Left renal cortex interstitium (tissue), 4 donors: ENCODE measurements at places on chromosomes 3 and 15. TPM values are rescaled to one million over a fixed set of nuclear protein-coding genes. Genes with fewer than 3 reads are reported as not detected.

HIGD2B gene
- polyA plus RNA-seq, result 0.09 TPM

TNNC1 gene
- polyA plus RNA-seq, result 7.6 TPM

ADGRG7 gene
- 0.25 TPM for polyA plus RNA-seq

TTC23 gene
- 24.9 TPM for polyA plus RNA-seq

CCDC39 gene
- polyA plus RNA-seq, result 3.4 TPM

ANKUB1 gene
- polyA plus RNA-seq, result 0.17 TPM

NEK10 gene
- 1.2 TPM for polyA plus RNA-seq

TM4SF4 gene
- 1.4 TPM for polyA plus RNA-seq

MUC4 gene
- 1.5 TPM for polyA plus RNA-seq

MYO1E gene
- 142 TPM for polyA plus RNA-seq

LXN gene
- polyA plus RNA-seq, result 36.1 TPM

GRCh38 chr3:123361071-123361470 lies 87.8 kb downstream of the ADCY5 start:
- no peak for DNase-seq

DNA sequence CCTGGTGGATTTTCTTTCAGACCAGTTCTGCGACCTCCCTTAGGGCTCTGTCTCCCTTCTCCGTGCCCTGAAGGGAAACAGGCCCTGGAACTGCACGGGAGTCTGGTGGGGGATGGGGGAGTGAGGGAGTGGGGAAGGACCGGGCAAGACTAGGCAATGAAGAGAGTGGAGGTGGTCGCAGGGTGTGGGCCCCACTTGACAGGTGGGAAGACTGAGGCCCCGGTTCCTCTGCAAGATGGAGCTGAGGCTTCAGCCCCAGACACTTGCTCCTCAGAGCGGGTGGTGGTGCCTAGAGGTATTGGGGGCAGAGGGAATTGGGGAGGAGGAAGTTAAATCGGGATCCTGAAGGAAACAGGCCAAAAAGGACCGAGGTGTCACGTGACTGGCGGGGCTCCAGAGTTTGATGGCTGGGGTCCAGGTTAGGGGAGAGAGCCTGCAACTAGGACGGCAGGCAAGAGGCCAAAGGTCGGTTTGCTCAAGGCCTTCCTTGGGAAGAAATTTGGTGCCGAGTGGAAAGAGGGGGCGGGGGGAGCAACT lies 597 bp upstream of the CAMK1 start:
- no peak for DNase-seq

- DNase-seq, result no peak
Measured at GRCh38 chr3:171204942-171205341, 178.4 kb upstream of the SLC2A2 start.

GRCh38 chr3:107465064-107465631 lies 57.6 kb upstream of the BBX start:
- DNase-seq, result no peak

GRCh38 chr3:51937014-51937413 lies 4.7 kb downstream of the RRP9 start:
- no peak for DNase-seq

- DNase-seq, result no peak
Measured at GRCh38 chr3:142931222-142931621, 32.3 kb downstream of the PAQR9 start.

DNA sequence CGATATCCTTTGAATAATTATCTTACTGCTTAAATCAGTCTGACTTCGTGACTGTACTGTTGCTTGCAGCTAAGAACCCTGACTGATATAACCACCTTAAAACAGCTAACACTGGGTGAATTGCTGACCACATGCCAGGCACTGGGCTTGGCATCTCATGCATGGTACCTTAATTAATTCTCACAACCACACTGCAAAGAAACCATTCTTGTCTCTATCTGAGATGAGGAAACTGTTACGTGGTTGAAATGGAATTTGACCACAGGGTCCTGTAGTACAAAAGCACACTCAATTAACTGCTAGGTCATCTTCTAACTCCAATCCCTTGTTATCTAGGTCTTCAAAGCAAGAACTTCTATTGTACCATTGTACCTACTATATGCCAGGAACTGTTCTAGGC lies 92.7 kb upstream of the PRICKLE2 start:
- no peak for DNase-seq

DNA sequence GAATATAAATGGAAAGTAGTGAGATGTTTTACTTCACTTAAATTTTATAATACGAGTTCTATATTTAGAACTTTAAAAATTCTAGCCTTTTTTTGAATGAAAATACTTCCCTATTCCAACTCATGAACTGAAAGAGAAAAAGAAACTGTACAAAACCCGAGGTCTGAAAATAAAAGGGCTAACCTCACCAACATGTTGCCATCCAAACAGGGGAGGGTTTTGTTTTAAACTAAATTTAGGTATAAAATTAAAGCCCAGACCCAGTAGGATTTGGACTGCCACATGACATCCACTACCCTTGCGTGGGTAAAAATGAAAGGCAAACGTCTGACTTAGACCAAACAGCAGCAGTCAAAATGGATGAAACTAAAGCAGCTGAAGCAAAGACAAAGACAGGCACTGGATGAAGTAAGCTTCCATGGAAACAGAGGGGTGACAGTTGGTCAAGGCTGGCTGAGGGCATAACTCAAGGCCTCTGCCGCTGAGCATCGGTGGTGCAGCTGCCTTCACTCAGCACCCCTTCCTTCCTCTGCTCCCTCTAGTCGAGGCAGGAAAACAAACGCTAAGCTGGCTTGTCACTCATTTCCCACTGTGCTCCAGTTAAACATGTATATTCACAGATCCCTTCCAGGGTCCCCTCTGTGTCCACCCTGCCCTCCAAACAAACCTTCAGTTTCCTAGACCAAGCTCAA lies 58.1 kb downstream of the TM4SF4 start:
- no peak for DNase-seq

- no peak for DNase-seq
Measured at GRCh38 chr15:78628227-78628626, 7.4 kb upstream of the CHRNA3 start.

DNA sequence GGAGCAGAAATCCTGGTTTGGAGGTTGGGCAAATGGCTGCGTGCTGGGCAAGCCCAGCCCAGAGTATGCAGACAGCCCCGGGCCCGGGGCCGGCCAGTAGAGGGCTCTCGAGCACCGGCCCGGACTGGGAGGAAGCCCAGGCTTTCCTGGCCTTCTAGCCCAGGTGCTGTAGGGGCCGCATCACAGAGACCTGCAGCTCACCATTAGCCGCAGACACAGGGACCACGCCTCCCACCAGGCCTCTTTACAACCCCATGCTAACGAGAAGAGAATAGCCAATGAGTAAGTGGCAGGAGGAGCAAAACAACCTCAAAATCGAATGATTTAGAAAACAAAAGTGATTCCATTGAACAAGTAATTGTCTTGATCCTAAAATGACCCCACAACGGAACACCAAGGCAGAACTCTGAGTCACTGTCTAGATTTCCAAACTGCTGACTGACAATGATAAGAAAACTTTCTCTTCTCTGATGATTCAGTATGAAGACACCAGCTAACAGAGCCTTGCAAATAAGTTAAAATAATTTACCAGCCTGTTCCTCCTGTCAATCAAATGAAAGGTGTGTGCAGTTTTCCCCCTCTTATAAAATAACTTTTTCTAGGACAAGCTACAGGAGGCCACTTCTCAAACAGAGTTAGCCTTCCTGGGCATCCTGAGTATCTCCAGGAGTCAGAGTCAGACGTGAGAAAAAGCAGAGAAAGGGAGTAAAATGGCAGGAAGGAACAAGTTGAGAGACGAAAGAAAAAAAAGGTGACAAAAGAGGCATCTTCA lies 102.2 kb downstream of the DGKG start:
- no peak for DNase-seq

- no peak for DNase-seq
Measured at GRCh38 chr15:38536201-38536676, 28.4 kb downstream of the RASGRP1 start.

DNA sequence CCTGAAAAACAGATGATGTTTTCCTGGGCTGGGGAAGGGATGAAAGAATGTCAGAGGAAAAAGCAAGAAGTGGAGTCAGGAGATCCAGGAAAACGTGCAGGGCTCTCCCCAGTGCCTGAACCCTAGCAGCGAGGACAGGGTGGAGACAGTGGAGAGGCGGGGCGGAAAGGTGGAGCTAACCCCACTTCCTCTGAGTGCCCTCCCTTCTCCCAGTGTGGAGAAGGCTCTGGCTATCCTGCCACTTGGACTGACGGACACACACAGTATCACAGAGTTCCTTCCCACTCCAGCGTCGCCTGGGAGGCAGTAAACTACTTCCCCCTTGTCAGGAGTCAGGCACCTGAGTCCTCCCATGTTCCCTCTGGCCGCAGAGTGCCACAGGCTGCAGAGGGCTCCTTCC lies 125.3 kb upstream of the CHRNA7 start:
- DNase-seq, result no peak

GRCh38 chr3:177084616-177085015 lies 112.7 kb downstream of the TBL1XR1 start:
- no peak for DNase-seq

- DNase-seq, result no peak
Measured at GRCh38 chr15:82894971-82895520, 57.5 kb downstream of the HOMER2 start.

DNA sequence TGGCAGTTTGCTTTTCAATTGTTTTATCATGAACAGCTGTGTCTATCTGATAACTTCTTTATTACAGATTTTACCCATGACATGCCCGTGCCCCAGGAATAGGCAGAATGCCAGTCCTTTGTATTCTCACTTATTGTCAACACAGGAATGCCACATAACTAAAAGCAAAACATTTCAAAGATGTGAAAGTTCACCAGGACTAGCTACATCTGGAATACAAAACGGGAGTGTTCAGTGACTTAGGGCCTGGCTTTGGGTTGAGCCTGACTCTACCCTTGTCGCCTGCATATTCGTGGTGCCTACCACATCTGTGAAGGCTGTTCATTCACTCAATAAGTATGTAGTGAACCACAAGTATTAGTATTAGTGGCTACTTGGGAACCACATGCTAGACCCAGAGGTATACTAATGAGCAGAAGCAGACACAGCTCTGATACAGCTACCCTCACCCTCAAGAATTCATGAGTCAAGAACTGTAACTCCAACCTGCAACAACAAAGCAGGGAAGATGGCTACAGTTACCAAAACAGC lies 2.9 kb downstream of the TNFSF10 start:
- DNase-seq, result no peak

GRCh38 chr15:74250266-74250665 lies 14.1 kb downstream of the CCDC33 start:
- no peak for DNase-seq

- no peak for DNase-seq
Measured at GRCh38 chr3:39021465-39022285, 30.1 kb downstream of the SCN11A start.

DNA sequence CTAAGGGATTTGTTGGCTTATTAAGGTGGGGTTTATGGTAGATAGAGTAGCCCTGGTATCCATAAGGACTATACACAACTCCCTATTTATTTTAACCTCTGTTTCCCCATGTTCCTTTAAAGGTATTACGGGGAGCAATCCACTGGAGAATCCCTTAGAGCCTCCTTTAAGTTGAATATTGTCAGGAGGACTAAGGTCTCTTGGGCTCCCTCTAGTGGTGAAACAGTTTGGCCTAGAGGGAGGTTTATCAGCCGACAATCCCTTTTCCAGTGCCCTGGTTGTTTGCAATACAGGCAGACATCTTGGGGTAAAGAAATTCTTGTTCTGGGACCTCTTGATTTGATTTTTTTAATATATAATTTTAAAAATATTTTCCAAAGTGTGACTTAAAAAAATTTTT lies 12.9 kb downstream of the OPA1 start:
- no peak for DNase-seq

- no peak for DNase-seq
Measured at GRCh38 chr15:36659917-36660316, 80.5 kb downstream of the CDIN1 start.

- DNase-seq, result no peak
Measured at GRCh38 chr15:34608517-34608916, 25.1 kb upstream of the GOLGA8B start.
